ENCODE measurements at places on chromosomes 6 and 20. TPM values are rescaled to one million over a fixed set of nuclear protein-coding genes. Genes with fewer than 3 reads are reported as not detected.

Gene TEAD3
- 0.94 TPM for total RNA-seq

DNA sequence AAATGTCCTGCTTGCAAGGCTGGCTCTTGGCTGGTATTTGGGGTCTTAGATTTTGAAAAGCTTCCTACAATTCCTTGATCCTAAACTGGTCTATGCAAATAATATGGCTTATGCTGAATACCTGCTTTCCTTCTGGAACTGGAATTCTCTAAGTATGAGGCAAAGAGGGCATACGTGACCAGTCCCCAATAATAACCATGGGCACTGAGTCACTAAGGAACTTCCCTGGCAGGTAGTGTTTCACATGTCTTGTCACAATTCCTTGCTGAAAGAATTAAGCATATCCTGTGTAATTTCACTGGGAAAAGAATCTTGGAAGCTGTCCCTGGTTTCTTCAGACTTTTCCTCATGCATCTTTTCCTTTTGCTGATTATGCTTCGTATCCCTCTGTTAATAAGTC, 106.5 kb downstream of the MMS22L start:
- no peak for DNase-seq

Gene LRRC73
- 0.16 TPM for total RNA-seq

Gene ZBTB12
- total RNA-seq = 3.5 TPM

DNA sequence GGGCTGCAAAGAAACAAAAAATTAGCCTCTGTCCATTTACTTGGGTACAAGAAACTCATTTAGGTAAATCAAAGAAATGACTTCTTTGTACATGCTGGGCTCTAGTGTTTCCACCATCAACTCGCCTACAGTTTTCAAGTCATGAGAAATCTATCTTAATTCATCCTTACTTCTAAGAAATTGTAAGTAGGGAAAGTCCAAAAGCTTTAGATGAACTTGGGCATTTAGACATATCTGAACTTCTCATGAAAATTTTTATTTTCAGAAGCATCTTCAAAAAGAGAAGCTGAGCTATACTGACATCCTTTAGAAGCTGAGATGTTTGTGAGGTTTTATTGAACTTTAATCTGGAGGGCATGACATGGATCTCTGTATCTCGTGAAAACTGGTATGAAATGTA, 117.3 kb downstream of the MYB start:
- DNase-seq = no peak

- no peak for DNase-seq
Observed at GRCh38 chr20:881051-881782, 34.9 kb downstream of the ANGPT4 start.

GRCh38 chr6:4895971-4896370, 107.9 kb downstream of the RPP40 start:
- DNase-seq = no peak

GRCh38 chr20:58709703-58710039, 17.1 kb downstream of the NPEPL1 start:
- DNase-seq = no peak

Gene ASIP
- total RNA-seq = not detected

- no peak for DNase-seq
Observed at GRCh38 chr20:59670786-59671492, 66.6 kb downstream of the PHACTR3 start.

Gene AURKA
- 9.0 TPM for total RNA-seq

Gene NOP56
- total RNA-seq = 1,094 TPM

DNA sequence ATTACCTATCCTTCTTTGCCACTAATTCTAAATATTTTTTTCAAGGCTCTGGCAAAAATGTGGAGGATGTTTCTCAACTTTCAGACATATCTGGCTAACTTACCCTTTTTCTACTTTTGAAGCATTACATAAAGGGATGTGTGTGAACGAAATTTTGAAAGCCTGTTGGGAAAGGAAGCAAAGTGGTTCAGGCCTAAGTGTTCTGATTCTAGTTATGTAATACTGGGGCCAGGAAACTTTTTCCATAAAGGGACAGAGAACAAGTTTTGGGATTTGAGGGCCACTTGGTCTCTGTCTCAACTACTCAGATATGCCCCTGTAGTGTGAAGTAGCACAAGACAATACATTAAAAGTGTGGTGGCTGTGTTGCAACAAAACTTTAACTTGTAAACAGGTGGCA, 721.8 kb downstream of the PHF3 start:
- no peak for DNase-seq

DNA sequence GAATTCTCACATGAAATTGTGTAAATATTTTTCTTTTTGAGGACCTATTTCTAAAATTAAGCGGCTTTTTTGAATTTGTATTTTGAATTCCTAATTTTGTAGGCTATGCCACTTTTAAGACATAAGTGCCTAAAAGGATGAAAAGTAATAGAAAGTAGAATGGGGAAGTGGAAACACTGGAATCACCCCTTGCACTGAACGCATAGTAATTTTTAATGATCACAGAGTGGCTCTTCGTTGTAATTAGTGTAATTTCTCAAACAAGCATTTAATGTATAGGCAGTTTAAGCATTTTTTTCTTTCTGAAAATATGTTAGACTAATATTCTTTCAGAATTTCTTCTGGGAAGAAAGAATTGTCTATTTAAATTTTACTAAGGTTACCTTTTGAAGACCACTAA, 73.2 kb downstream of the ARID1B start:
- no peak for DNase-seq

DNA sequence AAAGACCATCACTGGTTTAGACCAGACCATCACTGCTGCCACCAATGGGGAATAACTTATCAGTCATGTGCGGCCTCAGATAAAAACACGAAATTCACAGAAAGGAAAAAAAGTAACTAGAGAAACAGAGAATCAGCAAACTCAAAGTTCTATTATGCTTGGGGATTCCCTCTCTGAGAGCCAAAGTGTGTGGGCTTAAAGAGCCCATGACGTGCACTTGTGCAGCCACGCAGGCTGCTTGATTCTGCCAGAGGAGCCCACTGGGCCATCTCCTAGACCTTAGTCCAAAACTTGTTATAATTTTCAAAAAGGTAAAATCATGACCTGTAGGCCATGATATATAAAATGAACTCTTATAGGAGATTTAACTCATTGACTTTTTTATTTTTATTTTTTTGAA, 15.2 kb downstream of the RAB44 start:
- no peak for DNase-seq

DNA sequence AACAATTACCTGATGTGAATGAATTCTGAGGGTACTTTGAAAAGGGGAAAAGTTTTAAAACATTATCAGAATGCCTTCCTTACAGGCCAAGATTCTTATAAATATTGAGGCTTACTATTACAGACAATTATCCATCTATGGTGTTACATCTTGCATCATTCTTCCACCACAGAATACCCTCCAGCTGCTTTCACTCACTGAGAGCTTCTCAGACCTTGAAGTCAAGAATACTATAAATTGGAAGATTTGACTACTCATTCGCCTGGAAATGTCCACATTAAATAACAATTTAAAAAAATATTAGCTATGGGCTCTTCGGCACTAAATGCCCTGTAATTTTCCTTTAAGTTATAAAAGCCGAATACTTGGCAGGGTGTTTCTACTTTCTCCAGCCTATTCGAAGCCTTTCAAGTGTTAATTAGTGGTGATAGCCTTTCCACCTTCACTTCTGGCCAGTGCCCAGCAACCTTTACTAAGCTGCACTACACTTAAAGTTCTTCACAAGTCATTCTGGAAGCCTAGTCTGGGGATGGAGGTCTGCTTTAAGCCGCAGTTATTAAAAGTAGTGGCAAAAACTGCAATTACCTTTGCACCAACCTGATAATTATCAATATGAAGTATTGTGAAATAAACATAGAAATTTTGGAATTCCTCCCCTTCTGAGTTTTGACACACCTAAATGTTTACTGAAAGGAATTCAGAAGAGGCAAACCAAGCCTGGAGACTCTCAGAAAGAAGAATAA, 100.9 kb downstream of the BMP5 start:
- no peak for DNase-seq

Gene UBD
- total RNA-seq = 3.5 TPM

- DNase-seq = no peak
Observed at GRCh38 chr6:129597023-129597713, 112.8 kb downstream of the ARHGAP18 start.

- no peak for DNase-seq
Observed at GRCh38 chr20:49937027-49937929, 1.1 kb downstream of the RNF114 start.

- DNase-seq = no peak
Observed at GRCh38 chr6:10630178-10630577, 64.2 kb downstream of the C6orf52 start.

GRCh38 chr6:98836025-98836961, 1.9 kb downstream of the POU3F2 start:
- no peak for DNase-seq

GRCh38 chr6:169225887-169226286, 27.8 kb downstream of the THBS2 start:
- DNase-seq = no peak

- DNase-seq = no peak
Observed at GRCh38 chr20:59104831-59105230, 58.8 kb upstream of the ZNF831 start.

DNA sequence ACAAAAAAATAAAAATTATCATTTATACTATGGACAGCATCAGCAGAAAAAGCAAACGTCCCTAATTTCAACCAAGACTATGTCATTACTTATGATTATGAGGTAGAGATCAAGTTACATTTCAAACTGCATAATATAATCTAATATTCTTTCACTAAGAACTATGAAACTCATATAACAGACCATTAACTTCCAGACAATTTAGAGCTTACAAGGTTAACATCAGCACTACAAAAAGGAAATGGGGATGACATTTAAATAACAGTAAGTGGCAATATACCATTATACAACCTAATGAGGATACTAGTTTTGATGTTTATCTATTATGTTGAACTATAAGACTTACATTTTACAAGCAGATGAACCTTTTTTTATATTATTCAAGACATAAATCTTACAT, 261.0 kb upstream of the THEMIS start:
- DNase-seq = no peak

Gene IL17F
- total RNA-seq = 52.4 TPM

Gene CCM2L
- not detected for total RNA-seq

Gene RALGAPB
- total RNA-seq = 25.5 TPM

DNA sequence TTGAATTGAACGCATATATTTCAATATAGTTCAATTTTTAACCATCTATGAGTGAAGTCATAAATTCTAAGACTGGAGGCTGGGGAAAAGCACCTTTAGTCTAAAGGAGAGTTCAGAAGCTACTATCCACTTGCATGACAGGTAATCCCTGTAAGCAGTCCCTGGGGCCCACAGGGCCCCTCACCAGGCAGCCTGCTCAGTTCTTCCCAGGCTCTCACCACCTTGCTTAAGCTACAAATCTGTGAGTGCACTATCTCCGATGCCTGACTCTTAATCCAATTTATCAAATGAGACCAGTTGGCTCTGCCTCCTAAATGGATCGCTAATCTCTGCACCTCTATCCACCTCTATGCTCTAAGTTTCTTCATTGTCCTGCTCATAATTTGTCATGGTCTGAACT, 413.8 kb downstream of the PTPRT start:
- DNase-seq = no peak

GRCh38 chr20:6954219-6954618, 186.7 kb downstream of the BMP2 start:
- DNase-seq = no peak

Gene TMEM74B
- not detected for total RNA-seq

- DNase-seq = no peak
Observed at GRCh38 chr6:38152620-38153019, 333.1 kb downstream of the ZFAND3 start.

DNA sequence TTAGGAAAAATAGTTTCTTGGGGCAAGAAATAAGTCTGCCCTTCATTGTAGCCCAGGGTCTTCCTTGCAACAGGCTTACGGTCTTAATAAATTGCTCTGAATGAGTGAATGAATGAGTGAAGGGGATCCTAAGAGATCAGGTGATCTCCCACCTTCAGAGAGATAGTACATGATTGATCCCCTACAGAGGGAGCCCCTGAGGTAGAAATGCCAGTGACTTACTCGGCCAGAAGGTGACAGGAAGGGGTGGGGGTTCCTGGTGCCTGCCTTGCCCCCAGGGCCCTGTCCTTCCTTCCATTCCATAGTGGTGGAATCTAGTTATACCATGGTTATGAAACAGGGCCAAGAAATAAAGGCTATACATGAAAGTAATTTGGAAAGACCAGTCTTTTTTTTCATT, 215.3 kb upstream of the SSTR4 start:
- DNase-seq = no peak

DNA sequence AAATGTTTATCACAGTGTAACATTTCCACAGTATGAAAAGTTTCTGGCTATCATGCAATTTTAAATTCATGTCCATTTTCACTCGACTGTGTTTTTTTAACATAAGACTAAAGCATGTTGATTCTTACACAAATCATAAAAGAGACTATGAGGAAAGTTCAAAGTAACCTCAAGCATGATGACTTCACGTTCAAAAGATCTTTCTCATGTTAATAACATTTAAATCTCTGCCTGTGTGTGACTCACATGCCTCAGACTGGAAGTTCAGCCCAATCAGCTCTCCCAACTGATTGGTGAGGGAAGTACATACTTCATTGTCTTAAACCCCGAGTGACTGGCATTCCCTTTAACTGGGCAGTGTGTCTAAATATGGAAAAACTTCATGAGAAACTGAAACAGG, 37.4 kb downstream of the ATXN1 start:
- DNase-seq = no peak

GRCh38 chr20:539191-539590, 4.4 kb downstream of the CSNK2A1 start:
- DNase-seq = no peak

DNA sequence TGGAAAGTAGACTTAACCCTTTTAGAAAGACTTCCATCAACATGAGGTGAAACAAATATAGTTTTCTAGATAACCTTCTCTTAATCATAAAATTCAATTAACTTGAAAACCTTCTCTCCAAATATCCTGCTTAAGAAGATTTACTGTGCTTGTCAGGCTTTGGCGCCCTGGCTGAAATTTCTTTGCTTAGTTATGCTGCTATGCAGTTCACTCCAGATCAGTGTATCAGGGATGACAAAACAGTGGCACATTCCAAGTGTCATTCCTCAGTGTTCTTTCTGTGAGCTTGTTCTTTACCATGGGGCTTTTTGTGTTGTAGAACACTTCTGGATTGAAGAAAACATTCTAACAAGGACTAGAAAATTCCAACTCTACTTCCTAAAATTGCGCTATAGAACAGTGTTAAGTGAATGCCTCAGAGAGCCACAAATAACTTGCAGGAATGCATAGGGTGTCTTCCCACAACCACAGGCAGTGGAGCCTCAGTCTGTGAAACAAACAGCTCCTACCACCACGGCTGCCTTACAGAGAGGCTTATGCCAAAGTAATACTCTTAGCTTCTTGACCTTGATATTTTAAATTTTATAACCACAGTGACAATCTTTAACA, 443.6 kb downstream of the CDC5L start:
- DNase-seq = no peak

- DNase-seq = no peak
Observed at GRCh38 chr6:26362836-26363220, 2.2 kb upstream of the BTN3A2 start.

Gene CAP2
- total RNA-seq = not detected

Measured in activated T-cell treated with anti-CD3 and anti-CD28 coated beads, Interleukin-2, amount 50 U/mL, for 4 hours (primary cell).